ENCODE measurements at places on chromosomes 2 and 18.

GRCh38 chr2:168355121-168355520 lies 101.0 kb upstream of the CERS6 start:
- no peak for DNase-seq

DNA sequence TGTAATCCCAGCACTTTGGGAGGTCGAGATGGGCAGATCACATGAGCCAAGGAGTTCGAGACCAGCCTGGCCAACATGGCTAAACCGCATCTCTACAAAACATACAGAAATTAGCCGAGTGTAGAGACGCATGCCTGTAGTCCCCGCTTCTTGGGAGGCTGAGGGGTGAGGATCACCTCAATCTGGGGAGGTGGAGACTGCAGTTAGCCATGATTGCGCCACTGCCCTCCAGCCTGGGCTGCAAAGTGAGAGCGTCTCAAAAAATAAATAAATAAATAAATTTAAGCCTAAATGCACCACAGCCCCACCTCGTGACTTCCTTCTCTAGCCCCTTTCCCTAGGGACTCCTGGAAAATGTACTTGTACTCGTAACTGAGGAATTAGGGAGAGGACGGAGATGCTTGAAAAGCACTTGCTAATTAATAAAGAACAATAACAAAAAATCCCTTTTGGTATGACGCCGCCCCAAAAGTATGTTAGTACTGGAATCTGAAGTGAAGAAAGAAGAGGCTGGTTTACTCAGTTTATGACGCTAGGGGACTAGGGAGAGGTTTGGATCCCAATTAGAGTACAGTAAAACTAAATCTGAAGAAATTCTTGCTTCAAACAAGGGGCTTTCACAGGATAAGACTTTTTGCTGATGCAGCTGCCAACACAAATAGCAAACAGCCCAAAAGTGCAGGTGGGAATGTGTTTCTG lies 887 bp upstream of the ZNF396 start:
- no peak for DNase-seq

- DNase-seq, result no peak
These were observed 34.9 kb downstream of the CABLES1 start for GRCh38 chr18:23170137-23170536.

GRCh38 chr2:68908392-68908970 lies 37.3 kb upstream of the BMP10 start:
- peak; percentile 97 for DNase-seq

DNA sequence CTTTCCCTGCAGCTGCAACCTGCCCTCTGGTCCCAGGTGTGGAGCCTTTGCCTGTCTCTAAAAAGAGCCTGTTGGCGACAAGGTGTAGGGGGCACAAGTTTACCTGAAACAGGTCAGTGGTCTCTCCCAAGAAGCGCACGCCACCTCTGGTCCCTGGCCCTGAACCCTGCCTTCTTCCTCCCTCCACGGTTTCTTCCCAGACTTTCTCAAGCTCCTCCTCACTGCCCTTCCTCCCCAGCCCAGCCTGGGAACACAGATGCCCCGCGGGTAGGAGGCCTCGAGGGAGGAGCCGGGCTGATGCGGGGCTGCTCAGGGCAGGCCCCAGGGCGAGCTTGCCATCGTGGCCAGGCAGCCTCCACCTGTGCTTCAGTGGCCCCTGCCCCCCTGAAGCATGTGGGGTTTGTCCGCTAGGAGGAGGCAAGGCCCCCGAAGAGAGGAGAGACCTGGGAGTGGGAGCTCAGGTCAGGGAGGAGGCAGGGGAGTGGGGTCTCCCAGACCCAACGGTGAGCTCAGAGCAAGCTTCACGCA lies 89.5 kb downstream of the SMAD7 start:
- DNase-seq, result no peak

DNA sequence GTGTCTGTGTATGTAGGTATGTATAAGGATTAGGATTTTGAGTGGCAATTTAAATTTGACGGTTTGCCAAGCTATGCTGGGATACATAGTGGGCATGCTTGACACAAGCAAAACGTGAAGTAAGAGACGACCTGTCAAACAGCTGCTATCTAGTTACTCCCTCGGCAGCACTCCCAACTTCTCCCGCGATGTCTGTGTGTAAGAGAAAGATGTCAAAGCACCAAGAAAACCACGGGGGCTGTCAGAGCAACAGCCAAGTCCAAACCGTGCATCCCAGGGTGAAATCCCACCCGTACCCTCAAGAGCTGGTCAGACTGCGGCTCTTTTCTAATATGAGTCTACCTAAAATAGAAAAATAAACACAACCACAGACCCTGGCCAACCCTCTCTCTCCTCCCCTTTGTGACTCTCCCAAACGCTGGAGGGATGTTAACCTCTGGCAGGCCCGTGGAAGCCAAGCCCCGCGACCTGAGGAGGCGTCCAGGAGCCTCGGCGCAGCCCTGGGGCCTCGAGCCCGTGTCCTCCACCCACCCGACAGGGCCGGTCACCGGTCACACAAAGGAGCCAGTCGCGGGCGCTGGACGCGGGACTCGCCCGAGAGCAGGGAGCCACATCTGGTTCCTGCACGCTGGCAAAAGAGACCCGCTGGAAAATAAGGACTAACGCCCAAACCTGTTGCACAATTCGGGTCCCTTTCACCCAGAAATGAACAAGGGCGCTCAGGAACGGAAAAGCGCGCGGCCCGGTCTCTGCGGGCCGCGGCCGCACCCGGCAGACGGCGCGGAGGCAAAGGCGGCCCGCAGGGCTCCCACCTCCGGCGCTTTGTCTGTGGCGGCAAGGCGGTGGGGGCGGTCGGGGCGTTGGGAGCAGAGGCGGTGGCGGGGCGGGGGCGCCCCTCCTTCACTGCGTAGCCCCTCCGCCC lies 925 bp downstream of the SESTD1 start:
- peak; percentile 48 for DNase-seq

GRCh38 chr18:191725-192124 lies 33.4 kb downstream of the USP14 start:
- no peak for DNase-seq

GRCh38 chr18:42635378-42636048 lies 480.0 kb downstream of the RIT2 start:
- DNase-seq, result peak; percentile 31

- no peak for DNase-seq
These were observed 10.0 kb downstream of the ZC3H8 start for GRCh38 chr2:112244854-112245253.

DNA sequence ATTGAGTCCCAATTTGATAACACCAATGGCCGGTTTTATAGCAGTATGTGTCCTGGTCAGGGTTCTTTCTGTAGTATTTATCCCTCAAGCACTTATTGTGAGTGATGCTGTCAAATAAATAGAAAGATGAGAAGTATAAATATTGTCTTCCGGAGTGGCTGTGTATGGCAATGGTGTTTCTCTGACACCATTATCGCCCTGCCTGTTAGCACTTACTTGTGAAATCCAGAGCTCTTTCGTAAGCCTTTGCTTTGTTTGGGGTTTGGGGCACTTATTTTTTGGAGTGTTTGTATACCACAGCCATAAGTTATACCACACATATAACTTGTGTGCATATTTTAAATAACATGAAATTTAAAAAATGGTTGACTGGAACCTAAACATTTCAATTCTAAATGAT lies 29.3 kb downstream of the CD8B2 start:
- no peak for DNase-seq
